Activated CD4-positive, alpha-beta T cell treated with anti-CD3 and anti-CD28 coated beads for 36 hours (primary cell): ENCODE measurements at places on chromosomes 2 and 18. TPM values are rescaled to one million over a fixed set of nuclear protein-coding genes. Genes with fewer than 3 reads are reported as not detected.

Gene STPG4
- total RNA-seq, result 0.23 TPM

DNA sequence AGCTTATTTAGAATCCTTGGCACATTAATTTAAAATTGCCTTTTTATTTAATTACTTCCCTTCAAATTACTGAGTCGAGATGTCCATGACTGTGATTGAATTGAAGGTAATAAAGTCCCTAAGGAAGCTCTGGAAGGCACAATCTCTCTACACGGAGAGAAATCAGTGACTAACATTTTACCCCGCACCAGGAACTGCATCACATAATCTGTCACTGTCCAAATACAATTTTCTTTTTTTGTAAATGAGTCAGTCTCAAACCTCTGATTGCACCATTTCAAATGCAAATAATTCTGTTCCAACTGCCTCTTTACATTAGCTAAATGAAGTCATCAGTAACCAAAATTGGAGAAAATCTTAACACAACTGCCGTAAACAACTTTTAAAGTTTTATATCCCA is 311.9 kb downstream of the CCDC178 start:
- no peak for DNase-seq

Gene CTLA4
- 127 TPM for total RNA-seq

Gene RGPD3
- total RNA-seq, result 0.05 TPM

DNA sequence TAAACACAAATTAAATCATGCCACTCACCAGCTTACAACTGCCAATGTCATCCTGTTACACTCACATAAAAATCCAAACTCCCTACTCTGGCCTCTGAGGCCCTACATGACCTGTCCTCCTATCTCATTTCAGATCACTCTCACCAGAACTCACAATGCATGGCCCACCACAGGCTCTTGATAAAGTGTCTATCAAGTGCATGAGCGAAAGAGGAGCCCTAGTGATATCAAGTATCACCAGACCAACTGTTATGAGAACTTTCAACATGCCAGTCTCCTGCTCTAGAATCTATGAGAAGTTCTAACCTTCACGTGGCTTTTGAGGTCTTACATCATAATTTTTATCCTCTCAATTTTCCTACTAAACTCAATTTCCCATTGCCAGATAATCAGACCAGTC is 76.4 kb upstream of the CD226 start:
- no peak for DNase-seq

Gene SPATA3
- 1.3 TPM for total RNA-seq

- DNase-seq, result no peak
These were observed 118.4 kb downstream of the INO80D start for GRCh38 chr2:205967391-205968075.

GRCh38 chr2:138306626-138307025 is 194.9 kb upstream of the SPOPL start:
- DNase-seq, result no peak

Gene COBLL1
- not detected for total RNA-seq

Gene FAP
- total RNA-seq, result not detected

DNA sequence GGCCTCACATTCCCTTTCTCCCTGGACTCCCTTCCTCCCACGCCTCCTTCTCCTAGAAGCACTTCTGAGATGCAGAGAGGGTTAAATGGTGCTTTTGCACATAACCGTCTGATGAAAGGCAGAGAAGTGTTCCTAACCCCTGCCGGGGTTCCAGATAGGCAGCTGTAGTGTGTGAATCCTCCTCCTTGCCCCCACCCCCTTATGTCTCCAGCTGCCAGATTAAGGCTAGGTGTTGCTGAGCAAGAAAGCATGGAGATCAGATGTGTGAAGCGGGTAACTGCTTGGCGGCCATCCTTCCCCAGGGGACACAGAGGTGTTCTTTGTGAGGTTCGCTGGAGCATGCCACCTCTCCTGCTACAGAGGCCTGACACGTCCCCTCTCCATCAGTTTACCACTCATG is 88.3 kb downstream of the NRP2 start:
- no peak for DNase-seq
